ENCODE measurements at places on chromosomes 11 and 22.

DNA sequence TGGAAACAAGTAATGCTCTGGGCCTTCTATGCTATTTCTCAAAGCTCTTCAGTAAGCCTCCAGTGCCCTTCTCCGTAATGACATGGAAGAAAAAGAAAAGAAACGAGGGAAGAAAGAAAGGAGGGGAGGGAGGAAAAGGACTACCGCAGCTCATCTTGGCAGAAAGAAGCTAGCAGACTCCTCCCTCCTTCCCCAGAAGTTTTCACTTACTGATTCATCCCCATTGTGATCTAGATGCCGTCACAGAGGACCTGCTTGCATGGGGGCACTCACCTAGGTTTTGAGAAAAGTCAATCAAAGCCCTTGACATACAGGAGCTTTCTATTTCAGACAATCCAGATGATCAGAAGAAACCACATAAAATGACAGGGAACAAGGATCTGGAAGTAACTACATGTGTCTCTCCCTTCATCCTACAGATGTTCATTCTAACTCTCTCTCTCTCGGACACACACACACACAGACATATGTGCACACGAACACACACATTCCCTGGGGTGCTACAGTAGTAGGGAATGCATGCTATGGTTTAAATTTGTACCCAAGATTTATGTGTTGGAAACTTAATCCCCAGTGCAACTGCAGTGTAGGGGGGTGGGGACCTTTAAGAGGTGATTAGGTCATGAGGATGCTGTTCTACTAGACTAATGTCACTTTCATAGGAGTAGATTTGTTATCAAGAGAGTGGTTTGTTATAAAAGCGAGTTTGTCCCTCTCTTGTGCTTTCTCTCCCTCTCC is 37.6 kb upstream of the RCN1 start:
- DNase-seq, result no peak

DNA sequence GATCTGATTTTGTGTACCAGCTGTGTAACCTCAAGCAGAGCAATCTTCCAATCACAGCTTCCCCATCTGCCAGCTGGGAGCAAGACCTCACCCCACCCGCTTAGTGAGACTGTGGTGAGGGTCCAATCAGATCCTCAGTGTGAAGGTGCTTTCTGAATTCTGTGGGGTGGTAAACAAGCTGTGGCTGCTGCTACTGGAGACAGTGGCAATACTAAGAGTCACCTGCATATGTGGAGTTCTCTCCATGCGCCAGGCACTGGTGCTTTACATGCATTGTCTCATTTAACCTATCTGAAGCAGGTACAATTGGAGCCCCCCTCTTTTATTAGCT is 50.4 kb downstream of the CWC15 start:
- DNase-seq, result no peak

GRCh38 chr11:41051919-41052635 is 407.4 kb downstream of the LRRC4C start:
- no peak for DNase-seq

GRCh38 chr22:37803195-37803638 is 4.5 kb upstream of the GCAT start:
- DNase-seq, result no peak

GRCh38 chr11:56841210-56841810 is 92.8 kb upstream of the OR9G4 start:
- DNase-seq, result peak; percentile 7

DNA sequence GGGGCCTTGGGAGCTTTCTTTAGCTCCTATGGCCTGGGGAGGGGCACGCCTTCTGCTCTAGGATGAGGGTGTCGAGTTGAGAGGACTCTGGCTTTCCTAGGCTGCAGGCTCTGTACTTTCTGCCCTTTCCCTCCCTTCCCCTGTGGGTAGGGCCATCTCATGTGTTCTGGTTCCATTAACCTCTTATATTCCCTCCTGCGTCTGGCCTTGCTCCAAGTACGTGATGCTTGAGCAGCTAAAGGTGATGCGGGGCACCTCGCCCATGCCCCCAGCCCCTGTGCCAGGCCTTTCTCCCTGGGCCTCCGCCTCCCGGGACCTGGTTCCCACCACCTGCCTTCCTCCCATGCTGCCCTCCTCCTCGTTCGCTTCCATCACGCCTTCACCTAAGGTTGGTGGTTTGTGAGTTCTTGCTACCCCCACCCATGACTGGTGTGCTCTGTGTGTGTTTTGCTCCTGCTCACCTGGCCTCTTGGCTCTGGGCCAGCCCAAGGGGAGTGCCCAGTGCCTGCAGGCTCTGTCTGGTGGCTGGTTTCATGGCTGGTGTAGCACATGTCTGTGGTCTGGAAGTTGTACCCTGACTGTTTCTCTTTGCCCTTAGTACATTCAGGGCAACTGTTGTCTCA is 34.1 kb downstream of the PHLDB1 start:
- DNase-seq, result no peak

DNA sequence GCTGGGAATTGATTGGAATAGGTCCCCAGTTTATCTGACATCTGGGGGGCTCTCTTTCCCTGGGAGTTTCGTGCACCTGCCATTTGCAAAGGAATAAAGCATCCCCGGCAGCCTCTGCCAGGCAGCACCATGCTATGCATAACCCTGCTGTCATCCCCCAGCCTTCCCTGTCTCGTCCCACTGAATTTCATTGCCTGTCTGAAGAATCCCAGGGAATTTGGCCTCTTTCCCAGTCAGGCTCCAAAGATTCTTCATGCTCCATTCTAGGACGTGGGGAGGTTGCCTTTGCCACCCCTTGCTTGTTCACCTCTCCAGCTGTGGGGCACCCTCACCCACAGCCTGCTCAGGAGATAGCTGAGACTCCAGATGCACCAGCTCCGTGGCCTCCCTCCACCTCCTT is 195.1 kb upstream of the TBCEL start:
- no peak for DNase-seq

DNA sequence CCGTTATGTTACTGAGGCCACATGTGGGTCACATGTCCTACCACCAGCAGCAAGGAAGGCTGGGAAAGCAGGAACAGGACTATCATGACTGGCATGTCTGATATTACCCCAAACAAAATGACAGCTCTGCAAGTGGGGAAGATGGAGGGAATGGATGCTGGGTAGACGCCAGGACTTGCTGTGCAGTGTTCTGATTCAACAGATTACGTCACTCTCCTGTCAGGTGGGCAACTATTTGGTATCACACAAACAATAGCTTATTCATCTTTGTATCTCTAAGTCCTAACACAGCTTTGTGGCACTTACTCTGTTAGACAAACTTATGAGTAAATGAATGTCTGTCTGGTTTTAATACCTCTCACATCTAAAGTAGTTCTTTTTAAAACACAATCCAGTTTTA is 105.2 kb downstream of the SPON1 start:
- DNase-seq, result no peak

Measured in activated CD4-positive, alpha-beta T cell treated with anti-CD3 and anti-CD28 coated beads, Interleukin-2, amount 50 U/mL, for 24 hours (primary cell).